ENCODE measurements at places on chromosomes 2 and 18. TPM values are rescaled to one million over a fixed set of nuclear protein-coding genes. Genes with fewer than 3 reads are reported as not detected.

Gene WDR33
- 35.4 TPM for total RNA-seq

Gene DTNA
- total RNA-seq, result 6.8 TPM

Gene CPO
- not detected for total RNA-seq

Gene IL37
- not detected for total RNA-seq

Gene GPR75
- 2.6 TPM for total RNA-seq

Gene GALNT14
- under 0.01 TPM for total RNA-seq

Gene SLC30A3
- total RNA-seq, result 0.32 TPM

Gene SYT4
- not detected for total RNA-seq

Gene SDC1
- 68.0 TPM for total RNA-seq

Gene EVX2
- not detected for total RNA-seq

Gene PSMA8
- total RNA-seq, result not detected

Gene STPG4
- total RNA-seq, result 0.64 TPM

Gene ABCB11
- total RNA-seq, result under 0.01 TPM

Gene REG1A
- total RNA-seq, result not detected

Gene RPE
- total RNA-seq, result 91.5 TPM

Gene LINC00305
- total RNA-seq, result not detected

Gene G6PC2
- total RNA-seq, result not detected

Gene RTTN
- 24.2 TPM for total RNA-seq

Gene APCDD1
- total RNA-seq, result 3.5 TPM

Gene GPR155
- 2.3 TPM for total RNA-seq

Gene C2orf81
- total RNA-seq, result 0.86 TPM

Gene SERPINB4
- total RNA-seq, result not detected
